ENCODE measurements at places on chromosomes 2 and 18.
A peak's percentile ranks its signal among the peaks of the same experiment; 100 is the strongest.

DNA sequence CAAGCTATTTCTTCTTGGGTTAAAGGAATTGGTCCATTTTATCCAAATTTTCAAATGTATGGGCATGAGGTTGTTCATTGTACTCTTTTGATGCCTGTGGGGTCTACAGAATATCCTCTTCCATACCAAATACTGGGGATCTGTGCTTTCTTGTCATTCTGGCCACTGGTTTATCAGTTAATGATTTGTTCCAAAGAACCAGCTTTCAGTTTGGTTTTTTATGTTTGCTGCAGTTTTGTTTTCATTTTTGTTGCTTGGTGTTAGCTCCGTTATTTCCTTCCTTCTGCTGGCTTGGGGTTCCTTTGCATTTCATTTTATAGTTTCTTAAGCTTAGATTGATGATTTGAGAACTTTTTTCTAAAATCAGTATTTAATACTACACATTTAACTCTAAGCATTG is 45.5 kb downstream of the SLC66A2 start:
- DNase-seq: no peak

- no peak for DNase-seq
These were observed 124.8 kb upstream of the NYAP2 start for GRCh38 chr2:225274751-225275150.

DNA sequence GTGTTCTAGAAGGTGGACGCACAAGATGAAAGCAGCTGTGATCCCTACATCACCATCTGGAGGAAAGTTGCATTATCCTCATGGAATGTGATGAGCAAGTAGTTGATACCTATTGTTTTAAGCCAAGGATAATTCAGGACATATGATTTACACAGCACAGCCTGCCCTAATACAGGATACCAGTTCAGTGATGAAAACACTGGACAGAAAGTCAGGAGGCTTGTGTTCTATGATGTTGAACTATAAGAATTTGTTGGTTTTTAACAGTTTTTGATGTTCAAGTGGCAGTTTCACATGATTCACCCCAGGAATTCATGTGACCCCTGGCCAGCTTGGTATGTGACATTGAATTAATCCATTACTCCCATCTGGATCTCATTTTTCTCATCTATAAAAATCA is 6.2 kb upstream of the CHST10 start:
- no peak for DNase-seq

- DNase-seq: no peak
These were observed 96.5 kb downstream of the NDUFA10 start for GRCh38 chr2:239928391-239929350.

GRCh38 chr2:206556357-206556949 is 85.8 kb upstream of the FAM237A start:
- peak; percentile 6 for DNase-seq

DNA sequence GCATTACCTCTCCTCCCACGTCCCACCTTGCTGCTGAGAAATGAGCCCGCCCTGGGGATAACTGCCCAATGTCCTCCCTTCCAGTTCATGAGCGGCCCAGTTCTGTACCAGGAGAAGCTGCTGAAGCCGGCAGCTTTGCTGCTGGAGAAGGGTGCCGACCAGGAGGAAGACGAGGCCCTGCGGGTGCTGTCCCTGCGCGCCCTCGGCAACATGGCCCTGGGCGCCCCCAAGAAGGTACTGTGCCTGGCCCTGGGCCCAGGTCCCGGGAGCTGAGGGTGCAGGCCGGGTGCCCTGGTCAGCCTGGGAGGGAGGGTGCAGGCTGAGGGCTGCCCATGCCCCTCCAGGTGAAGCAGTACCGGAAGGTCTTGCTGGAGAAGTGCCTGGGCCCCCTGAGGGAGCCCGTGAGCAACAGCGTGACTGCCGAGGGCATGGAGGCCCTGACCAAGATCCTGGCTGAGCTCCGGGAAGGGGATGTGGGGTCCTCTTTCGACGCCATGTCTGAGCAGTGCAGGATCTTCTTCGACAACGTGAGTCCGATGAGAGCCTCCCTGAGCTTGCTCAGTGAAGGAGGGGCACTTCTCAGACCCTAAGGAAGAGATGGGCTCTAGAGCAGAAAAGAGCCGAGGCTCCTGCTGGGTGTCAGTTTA is 25.7 kb downstream of the HJURP start:
- no peak for DNase-seq

- DNase-seq: no peak
These were observed 30.9 kb downstream of the CD28 start for GRCh38 chr2:203737360-203737759.

Data from right renal pelvis (tissue), 4 donors.